ENCODE measurements at places on chromosomes 1 and 21. TPM values are rescaled to one million over a fixed set of nuclear protein-coding genes. Genes with fewer than 3 reads are reported as not detected.

Gene OR10J1
- not detected for polyA plus RNA-seq

Gene ETV3L
- not detected for polyA plus RNA-seq

Gene TLCD4
- 1.6 TPM for polyA plus RNA-seq

Gene RBM8A
- polyA plus RNA-seq, result 223 TPM

Gene LIN9
- 1.9 TPM for polyA plus RNA-seq

Gene CHD5
- 1.8 TPM for polyA plus RNA-seq

Gene SPRR3
- 2.9 TPM for polyA plus RNA-seq

Gene PRR9
- polyA plus RNA-seq, result not detected

Gene SPRR2A
- 0.98 TPM for polyA plus RNA-seq

Gene OLFML3
- polyA plus RNA-seq, result 31.7 TPM

Gene SMCP
- not detected for polyA plus RNA-seq

Gene AKR7A3
- polyA plus RNA-seq, result 4.8 TPM

Gene OPTC
- polyA plus RNA-seq, result not detected

Gene KRTAP8-1
- polyA plus RNA-seq, result not detected

Gene CHAF1B
- 0.80 TPM for polyA plus RNA-seq

Gene PAQR6
- 13.8 TPM for polyA plus RNA-seq

Gene OR2AK2
- polyA plus RNA-seq, result not detected

Gene ADAM30
- not detected for polyA plus RNA-seq

Gene PLA2G2D
- polyA plus RNA-seq, result not detected

Gene RPE65
- polyA plus RNA-seq, result not detected

Gene TMEM69
- polyA plus RNA-seq, result 9.3 TPM

Gene ANKRD65
- polyA plus RNA-seq, result 2.2 TPM

Gene ARID1A
- polyA plus RNA-seq, result 33.7 TPM

Gene PTPN14
- 20.6 TPM for polyA plus RNA-seq

Gene FHAD1
- 0.24 TPM for polyA plus RNA-seq

Gene FCRL4
- not detected for polyA plus RNA-seq

Gene BEST4
- 5.3 TPM for polyA plus RNA-seq

Gene MYOCOS
- not detected for polyA plus RNA-seq

Gene TACSTD2
- polyA plus RNA-seq, result 0.22 TPM

Gene YOD1
- 3.0 TPM for polyA plus RNA-seq

Gene HLX
- 8.1 TPM for polyA plus RNA-seq

Gene C1orf94
- polyA plus RNA-seq, result 0.07 TPM

Gene KCNT2
- polyA plus RNA-seq, result 1.1 TPM

Gene RGS7
- polyA plus RNA-seq, result 2.5 TPM

All from adrenal gland (tissue), 19 donors.